ENCODE measurements at places on chromosomes 3 and 15.

DNA sequence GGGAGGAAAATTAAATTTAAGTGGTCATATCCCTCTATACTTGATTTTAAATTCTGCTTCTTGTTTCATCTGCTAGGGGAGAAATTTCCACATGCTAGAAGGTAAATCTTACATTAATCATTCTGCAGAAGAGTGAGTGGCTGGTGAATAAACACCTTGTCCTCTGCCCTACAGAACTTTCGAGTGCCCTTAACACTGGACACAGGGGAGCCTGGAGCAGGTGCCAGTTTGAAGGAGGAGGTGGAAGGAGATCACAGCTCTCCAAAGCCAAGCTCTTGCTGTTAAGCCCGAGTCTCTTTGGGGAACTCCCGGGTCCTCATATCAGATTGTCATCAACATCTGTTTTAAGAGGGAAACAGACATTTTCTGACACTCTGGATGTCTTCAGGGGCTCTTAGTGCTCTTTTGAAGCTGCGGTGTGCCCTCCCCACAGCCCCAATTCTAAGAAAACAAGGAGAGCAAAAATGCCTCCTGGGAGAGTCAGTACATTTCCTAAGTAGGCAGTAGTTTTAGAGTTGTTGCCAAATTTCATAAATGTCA is 31.3 kb downstream of the LAMP3 start:
- no peak for DNase-seq

GRCh38 chr3:6717026-6717943 is 143.6 kb upstream of the GRM7 start:
- DNase-seq: no peak

- DNase-seq: no peak
These were observed 655.4 kb upstream of the GBE1 start for GRCh38 chr3:82416830-82417229.

DNA sequence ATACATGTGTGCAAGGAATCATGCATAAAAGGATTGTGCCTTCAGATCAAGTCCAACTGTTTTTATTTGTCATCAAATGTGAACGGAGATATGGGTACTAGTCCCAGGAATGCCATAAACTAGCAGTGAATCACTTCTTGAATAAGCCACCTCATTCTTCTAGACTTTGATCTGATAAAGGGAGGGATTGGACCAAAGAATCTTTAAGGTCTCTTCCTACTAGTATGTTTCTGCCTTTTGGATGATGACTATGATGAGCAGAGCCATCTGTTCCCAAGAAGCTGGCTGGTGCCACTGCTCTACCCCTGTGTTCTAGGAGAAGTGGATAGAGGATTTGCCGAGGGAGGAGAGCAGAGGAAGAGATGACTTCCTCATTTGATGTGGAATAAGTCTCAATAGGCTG is 28.8 kb upstream of the UACA start:
- DNase-seq: peak; percentile 53

- no peak for DNase-seq
These were observed 2.6 kb downstream of the TNIK start for GRCh38 chr3:171457607-171458061.

- DNase-seq: peak; percentile 58
These were observed 478 bp downstream of the BNC1 start for GRCh38 chr15:83283813-83284558.

GRCh38 chr3:45435961-45436360 is 47.6 kb downstream of the LARS2 start:
- no peak for DNase-seq

DNA sequence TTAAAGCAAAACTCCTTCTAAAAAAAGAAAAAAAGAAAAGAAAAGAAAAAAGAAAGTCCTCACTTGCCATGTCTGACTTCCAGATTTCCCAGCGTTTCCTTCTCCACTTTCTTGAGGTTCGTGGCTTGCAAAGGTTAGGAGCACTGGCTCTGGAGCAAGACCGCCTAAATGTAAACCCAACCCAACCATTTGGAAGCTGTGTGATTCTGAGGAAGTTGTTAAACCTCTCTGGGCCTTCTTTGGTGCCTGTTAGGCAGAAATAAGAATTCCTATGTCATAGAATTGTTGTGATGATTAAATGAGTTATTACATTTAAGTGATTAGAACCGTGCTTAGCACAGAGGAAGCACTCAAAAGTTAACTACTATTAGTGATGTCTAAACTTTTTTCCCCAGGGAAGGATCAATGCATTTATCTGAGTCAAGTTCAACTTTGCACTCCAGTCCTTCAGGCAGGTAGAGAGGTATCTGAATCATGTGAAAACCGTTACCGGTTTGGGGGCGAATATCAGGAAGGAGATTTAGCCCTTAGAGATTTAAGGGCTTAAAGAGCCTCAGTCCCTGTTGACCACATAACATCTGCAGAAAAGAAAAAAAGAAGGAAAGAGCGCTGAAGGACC is 78.3 kb upstream of the HES1 start:
- no peak for DNase-seq

- DNase-seq: no peak
These were observed 8.6 kb upstream of the ARNT2 start for GRCh38 chr15:80395616-80396015.

- no peak for DNase-seq
These were observed 290.4 kb upstream of the STT3B start for GRCh38 chr3:31242026-31242960.

DNA sequence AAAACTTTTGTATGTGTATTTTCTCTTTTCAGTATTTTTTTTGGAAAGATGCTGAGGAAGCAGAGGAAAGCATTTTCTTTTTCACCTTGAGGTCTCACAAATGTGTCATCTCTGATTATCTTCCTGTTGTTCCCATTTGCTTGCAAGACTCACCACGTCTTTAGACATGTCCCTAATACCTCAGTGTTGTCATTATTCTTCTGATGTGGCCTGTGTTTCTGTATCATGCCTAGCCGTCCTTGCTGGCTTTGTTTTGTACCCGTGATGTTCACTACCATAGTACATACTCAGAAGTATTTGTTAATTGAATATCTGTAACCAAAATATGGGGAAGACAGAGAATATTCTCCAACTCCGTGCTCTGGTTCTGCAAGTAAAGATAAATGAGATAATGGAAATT is 5.0 kb upstream of the P2RY14 start:
- DNase-seq: no peak

GRCh38 chr3:39468108-39468436 is 592 bp downstream of the MOBP start:
- no peak for DNase-seq

DNA sequence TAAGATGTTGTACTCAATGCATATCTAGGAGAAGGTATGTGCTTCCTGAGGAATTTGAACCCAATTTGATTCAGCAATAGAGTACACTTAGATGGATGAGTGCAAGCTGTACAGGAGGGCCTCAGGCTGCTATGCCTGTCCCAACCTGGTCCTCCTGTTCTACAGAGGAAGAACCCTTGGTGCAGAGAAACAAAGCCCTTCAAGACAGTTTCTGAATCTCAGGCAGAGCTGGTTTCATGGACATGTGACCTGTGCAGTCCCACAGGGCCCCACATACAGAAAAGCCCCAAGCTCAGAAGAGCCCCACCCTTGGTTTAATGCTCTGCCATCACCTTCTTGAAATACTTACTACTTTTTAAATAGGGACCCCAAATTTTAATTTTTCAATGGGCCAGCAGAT is 15.3 kb downstream of the FOXP1 start:
- DNase-seq: no peak

DNA sequence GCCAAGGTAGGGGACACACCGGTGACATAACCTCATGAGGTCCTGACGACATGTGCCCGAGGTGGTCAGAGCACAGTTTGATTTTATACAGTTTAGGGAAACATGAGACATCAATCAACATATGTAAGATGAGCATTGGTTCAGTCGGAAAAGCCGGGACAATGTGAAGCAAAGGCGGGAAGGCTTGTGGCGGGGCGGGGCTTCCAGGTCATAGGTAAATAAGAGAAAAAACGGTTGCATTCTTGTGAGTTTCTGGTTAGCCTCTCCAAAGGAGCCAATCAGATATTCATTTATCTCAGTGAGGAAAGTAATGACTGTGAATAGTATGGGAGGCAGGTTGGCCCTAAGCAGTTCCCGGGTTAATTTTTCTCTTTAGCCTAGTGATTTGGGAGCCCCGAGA is 271.7 kb upstream of the ATP10A start:
- DNase-seq: no peak

- no peak for DNase-seq
These were observed 166.4 kb downstream of the C3orf70 start for GRCh38 chr3:184986366-184986889.

- DNase-seq: peak; percentile 35
These were observed 646 bp downstream of the IQCB1 start for GRCh38 chr3:121834157-121834670.

DNA sequence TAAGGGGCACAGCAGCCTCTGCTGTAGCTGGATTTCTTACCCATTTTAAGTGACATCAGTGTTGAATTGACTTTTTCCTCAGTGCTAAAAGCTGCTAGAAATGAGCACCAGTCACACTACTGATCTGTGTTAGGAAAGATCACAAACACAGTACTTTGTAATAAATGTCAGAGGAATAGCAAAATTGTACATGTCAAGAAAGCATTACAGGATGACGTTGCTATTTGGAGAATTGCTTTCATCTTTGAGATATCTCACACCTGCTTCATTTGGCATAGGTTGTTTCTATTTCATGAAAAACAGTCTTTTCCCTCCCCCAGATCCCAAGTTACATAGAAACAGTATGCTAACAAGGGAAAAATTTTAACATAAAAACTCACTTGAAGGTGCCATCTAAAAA is 77.8 kb downstream of the SLC25A26 start:
- DNase-seq: no peak

DNA sequence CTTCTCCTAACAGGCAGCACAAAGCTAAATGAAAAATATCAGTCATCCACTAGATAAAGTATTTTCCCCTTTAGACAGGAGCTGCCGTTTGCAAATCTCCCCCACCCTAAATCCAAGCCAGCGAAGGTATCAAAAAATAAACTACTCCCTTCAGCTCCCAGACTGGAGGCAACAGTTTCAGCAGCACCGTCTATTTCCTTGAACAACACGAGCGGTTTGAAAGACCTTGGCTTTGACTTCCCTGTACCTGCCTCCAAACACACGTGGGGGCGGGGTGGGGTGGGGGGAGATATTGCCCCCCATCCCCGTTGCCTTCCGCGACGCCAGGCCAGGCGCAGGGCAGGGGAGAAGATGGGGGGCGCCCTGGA is 832 bp upstream of the CACNA1D start:
- no peak for DNase-seq

DNA sequence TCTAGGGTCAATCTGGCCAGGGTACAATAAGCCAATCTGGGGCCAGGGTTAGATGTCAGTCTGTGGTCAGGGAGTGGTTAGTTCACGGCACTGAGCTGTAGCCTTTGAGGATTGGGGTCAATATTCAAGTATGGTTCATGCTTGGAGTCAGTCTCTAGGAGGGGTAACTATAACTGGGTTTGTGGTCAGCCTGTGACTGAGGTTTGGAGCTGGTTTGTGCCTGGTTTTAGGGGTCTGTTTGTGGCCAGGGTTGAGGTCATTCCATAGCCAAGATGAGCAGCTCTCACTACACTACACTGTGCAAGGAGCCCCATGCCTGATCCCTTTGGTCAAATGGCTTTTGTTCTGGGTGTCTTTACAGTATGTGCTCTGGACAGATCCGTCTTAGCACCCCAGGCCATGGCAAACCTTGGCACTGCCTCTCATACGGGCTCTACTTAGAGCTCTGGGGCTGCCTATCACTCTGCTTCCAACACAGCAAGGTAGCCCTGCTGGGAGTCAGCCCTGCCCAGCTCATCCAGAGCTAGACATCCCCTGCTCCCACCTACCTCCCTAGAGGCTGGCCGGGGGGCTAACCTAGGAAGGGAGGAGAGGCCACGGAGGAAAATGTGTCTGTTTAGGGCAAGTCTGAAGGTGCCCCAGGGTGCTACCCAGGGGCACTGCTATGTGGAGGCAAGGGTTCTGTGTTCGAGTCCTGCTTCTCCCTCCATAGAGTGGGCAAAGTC is 63.3 kb upstream of the CORO2B start:
- no peak for DNase-seq

GRCh38 chr15:57611938-57612337 is 20.2 kb downstream of the MYZAP start:
- peak; percentile 34 for DNase-seq

GRCh38 chr15:84143753-84144314 is 91.7 kb upstream of the GOLGA6L4 start:
- no peak for DNase-seq

DNA sequence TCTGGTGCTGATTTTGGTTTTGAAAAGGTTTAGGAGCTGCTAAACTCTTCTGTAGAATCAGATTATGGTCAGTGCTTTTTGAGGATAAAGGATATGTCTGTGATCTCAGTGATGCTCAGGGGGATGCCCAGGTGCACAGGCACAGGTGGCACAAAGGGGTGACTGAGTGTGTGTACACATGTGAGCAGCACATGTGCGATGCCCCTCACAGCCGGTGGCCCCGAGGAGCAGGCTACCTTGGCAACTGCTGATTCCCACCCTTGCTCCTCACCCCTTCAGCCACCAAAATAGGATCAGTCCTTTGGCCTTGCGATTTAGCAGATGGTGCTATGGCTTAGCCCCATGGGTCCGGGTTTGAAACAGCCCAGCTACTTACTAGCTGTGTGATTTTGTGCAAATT is 51.1 kb downstream of the POMGNT2 start:
- no peak for DNase-seq

GRCh38 chr15:60656885-60657284 is 177.9 kb upstream of the ICE2 start:
- DNase-seq: no peak

- no peak for DNase-seq
These were observed 145.3 kb upstream of the LPP start for GRCh38 chr3:188008582-188009213.

GRCh38 chr3:23706111-23706510 is 99.6 kb upstream of the UBE2E1 start:
- DNase-seq: no peak

- DNase-seq: no peak
These were observed 210.0 kb downstream of the MAGI1 start for GRCh38 chr3:65828706-65829105.

GRCh38 chr3:42591811-42592210 is 1.2 kb downstream of the SS18L2 start:
- no peak for DNase-seq

GRCh38 chr15:48644467-48644826 is 1.1 kb downstream of the FBN1 start:
- peak; percentile 25 for DNase-seq

Data from GM03348 (cell line).